Stimulated activated CD4-positive, alpha-beta T cell treated with anti-CD3 and anti-CD28 coated beads, Interleukin-15, amount 100 ng/mL, for 1 hour (primary cell): ENCODE measurements at places on chromosomes 12 and 14.

DNA sequence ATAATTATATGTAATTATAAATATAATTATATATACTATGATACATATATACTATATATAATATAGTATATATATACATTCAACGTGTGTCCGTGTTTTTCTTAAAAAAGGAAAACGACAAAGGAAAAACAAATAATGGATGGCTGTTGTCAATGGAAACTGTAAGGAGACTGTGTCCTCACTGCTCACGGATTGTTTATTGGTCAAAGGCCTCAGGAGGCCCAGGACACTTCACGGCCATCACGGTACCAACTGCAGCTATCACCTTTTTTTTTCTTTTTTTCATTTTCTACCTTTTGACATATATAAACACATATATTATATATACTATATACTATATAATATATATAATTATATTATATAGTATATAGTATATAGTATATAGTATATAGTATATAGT is 113.4 kb downstream of the SPTSSA start:
- no peak for DNase-seq

DNA sequence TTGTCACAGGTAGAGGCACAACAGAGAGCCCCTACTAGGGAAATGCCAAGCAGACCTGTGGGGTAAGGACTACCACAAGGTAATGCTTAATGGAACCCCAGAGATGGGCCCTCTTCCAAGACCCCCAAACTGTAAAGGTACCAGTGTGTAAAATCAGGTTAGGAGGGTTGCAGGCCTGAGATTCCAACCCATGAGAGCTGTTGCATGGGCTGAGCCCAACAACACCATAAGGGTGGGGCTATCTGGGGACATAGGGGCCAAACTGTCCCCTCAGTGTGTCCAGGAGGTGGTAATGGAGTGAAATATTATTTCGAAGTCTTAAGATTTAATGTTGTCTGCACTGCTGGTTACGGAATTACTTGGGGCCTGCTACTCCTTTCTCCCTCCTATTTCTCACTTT is 620.2 kb downstream of the ETNK1 start:
- DNase-seq = no peak

GRCh38 chr12:83074358-83074894 is 387.7 kb downstream of the TMTC2 start:
- DNase-seq = no peak

DNA sequence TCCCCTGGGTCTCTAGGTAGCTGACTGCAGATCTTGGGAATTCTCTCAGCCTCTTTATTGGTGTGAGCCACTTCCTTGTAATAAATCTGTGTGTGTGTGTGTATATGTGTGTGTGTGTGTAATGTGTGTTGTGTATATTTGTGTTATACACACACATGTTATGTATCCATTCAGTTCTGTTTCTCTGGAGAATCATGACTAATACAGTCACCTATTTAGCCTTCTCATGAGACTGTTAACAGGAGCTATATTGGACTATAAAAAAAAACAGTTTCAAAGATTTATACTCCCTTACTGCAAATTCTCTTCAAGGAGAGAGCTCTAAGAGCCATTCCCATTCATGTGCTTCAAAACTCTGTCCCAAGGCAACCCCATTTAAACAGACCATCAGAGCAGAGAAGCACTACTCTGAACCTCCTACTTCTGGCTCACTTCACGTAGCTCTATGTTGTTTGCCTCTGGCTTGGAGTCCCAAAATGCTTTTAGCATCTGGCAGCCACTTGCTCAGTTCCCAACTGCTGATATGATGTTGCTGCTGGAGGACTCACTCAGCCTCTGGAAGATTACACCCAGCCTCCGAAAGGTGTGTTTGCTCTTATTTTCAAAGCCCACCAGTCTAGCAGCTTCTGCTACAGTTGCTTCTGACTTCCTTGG is 48.7 kb upstream of the KITLG start:
- DNase-seq = no peak

DNA sequence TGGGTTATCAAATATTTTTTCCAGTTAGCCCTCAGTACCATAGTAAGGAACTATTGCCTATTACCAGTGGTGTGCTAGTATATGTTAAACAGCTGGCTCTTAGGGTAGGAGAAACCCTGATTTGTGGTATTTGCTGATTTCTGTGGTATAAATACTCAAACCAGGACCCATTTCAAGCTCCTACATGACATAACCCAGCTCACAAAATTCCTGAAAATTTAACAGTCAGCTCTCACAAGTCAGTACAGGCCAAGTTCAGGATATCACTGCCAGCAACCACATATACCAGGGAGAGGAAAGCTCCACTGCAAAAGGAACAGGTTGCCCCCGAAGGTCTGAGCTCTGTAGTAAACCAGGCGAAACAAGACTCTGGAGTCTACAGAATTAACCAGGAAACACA is 315.3 kb downstream of the NOVA1 start:
- DNase-seq = no peak

DNA sequence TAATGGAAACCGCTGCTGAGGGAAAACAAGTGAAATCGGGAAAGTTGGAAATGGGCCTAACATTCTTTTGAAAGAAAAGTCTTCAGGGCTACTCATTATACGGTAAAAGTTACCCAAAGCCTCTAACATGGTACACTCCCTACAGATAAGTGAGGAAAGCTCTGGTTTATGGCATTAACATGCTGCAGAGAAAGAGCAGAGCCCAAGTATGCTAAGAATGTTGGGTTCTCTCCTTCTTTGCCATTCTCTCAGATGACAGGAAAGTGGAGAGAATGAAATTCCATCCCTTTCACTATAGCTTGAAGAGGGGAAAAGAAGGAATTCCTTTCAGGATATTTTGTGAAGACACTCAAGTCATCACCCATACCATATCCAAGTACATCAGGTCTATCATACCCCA is 348.0 kb downstream of the SEC23A start:
- no peak for DNase-seq

GRCh38 chr12:11824736-11825135 is 175.3 kb downstream of the ETV6 start:
- no peak for DNase-seq

- no peak for DNase-seq
Observed at GRCh38 chr12:76914102-76914859, 35.5 kb upstream of the CSRP2 start.

- no peak for DNase-seq
Observed at GRCh38 chr12:29346769-29347421, 34.1 kb downstream of the ERGIC2 start.

- DNase-seq = no peak
Observed at GRCh38 chr14:24370748-24371147, 2.8 kb downstream of the NFATC4 start.

GRCh38 chr12:1634590-1635191 is 5.7 kb downstream of the WNT5B start:
- DNase-seq = peak; percentile 27

GRCh38 chr12:57609781-57610553 is 1.3 kb upstream of the ARHGEF25 start:
- no peak for DNase-seq

DNA sequence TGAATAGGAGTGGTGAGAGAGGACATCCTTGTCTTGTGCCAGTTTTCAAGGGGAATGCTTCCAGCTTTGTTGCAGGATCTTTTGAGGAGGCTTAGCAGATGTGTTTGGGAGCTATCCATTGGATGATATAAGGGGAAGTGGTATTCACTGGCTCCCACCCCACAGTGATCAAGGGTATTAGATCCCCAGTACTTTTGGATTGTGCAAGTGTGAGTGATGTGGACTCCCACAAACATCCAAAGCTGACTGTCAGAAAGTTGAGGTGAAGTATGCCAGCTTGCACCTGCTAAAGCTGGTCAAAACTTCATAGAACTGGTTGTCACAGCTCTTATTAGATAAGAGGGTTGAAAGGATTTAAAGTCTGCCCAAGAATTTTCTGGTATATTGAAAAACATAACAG is 110.1 kb upstream of the BTG1 start:
- DNase-seq = no peak

DNA sequence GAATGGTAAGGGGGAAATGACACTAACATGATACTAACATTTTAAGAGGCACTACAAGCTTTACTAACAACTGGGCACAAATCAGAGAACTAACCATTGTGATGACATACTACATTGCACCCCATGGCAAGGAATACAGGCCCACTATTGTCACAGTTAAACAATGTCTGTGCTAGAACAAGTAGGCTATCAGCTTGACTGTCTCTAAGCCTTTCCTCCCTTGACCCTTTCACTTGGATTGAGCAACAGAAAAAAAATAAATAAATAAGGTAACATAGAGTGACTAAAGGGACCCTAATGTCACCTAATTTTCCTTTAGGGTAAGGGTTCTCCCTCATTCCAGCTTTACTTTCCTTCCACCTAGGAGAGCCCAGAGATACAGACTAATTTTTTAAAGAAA is 4.4 kb downstream of the SLC38A2 start:
- no peak for DNase-seq

DNA sequence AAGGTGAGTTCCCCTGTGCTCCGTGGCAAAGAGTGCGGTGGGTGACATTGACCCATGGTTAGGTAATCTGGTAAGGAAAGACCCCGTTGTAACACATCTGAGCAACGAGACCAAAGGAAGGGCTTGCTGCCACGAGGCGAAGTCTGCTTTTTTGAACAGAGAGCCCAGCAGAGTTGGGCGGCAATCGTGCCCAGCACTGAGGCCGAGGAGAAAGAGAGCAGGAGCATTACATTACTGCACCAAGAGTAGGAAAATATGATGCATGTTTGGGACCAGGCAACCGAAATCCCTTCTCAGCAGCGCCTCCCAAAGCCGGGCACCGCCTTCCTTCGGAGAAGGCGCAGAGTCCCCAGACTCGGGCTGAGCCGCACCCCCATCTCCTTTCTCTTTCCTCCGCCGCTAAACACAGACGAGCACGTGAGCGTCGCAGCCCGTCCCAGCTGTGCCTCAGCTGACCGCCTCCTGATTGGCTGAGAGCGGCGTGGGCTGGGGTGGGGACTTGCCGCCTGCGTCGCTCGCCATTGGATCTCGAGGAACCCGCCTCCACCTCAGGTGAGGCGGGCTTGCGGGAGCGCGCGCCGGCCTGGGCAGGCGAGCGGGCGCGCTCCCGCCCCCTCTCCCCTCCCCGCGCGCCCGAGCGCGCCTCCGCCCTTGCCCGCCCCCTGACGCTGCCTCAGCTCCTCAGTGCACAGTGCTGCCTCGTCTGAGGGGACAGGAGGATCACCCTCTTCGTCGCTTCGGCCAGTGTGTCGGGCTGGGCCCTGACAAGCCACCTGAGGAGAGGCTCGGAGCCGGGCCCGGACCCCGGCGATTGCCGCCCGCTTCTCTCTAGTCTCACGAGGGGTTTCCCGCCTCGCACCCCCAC is at the start of gene HIF1A:
TSS of gene HIF1A (plus strand) at position 684 of the 865 bp plus-strand sequence. CDS start 292 bp downstream, outside the sequence.
- DNase-seq = peak; percentile 92

GRCh38 chr12:27940756-27941402 is 31.7 kb downstream of the PTHLH start:
- peak; percentile 55 for DNase-seq

- no peak for DNase-seq
Observed at GRCh38 chr12:62657363-62657632, 190.7 kb downstream of the MON2 start.

DNA sequence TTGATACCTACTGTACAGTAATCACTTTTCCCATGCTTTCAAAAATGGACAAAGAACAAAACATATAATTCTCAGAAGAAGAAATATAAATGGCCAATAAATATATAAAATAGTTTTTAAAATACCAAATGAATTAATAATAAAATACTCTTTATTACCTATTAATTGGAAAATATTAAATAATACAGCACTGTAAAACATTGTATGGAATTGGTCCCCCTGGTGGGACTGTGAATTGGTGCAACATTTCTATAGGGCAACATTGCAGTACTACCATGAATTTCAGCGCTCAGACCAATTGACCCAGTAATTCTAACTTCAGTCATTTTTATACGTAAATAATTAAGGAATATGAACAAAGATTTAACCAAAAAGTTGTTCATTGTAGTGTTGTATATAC is 162.6 kb downstream of the PELI2 start:
- no peak for DNase-seq

- DNase-seq = no peak
Observed at GRCh38 chr12:93361151-93361919, 16.4 kb upstream of the NUDT4 start.

GRCh38 chr12:81502912-81503695 is 256.0 kb downstream of the PPFIA2 start:
- no peak for DNase-seq

DNA sequence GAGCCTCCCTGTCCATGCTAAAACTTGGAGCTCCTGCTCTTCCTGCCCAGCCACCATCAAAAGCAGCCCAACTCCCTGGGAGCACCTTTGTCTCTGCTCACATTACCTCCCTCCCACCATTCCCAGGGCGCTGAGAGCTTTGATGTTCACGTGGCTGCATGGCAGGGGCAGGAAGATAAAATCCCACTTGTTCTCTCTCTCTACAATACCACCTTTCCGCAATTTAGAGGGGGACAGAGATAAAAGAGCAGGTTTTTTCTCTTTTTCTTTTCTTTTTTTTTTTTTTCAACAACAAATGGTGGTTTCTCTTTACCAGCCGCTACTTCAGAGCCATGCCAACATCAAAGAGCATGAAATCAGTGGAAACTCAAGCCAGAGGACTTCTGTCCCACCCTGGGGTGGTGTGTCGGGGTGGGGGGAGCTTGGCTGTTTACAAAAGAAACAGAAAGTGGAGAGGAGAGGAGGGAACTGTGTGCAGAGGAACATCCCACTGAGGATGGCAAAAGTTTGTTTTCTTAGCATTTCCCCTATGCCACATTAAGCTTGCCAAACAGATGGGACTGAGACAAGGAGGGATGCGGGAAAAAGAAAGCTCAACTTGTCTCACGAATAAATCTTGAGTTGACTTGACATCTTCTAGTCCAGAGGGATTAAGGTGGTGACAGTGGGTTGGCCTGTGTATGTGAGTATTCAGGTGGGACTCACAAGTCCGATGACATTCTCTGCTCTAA is 103.7 kb upstream of the NUDT4 start:
- no peak for DNase-seq
